ENCODE measurements at places on chromosomes 3 and 15.

DNA sequence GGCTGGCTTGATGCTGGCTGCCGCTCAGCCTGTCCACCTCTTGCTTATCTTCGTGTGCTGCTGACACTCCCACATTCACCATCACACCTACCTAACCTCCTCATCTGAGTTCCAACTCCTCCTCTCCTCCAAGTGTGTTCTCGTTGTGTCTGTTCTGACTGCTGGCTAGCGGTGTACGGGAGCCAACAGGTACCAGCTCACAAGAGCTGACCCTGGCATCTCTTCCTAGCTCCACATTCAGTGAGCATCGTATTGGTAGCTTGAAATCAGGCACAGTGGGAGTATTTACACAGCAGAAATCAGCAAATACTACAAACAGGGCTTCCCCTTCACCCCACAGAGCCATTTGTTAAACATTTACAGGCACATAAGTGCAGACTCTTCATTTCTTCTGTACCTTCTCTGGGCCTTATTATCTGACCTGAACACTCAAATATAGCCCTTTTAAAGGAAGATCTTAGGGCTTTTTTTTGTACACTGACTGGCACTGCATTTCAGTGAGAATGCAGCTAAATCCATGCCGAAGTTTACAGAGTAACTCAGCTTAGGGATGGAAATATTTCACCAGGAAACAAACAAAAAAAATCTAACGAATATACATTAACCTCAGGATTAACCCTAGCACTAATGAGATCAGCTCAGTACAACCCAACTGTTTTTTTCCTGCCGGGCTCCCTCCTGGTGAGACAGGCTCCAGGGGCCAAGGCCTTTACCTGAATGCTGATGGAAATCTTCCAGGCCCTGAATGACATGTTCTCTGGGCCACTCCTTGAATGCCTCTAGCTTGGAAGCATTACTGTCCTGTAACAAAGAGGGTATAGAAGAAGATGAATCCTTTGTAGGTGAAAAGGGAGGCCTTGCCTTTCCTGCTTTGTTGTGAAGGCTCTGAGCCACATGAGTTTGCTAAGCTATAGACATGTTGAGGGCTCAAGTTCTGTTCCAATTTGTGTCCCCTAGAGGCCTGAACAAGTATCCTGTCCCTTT, 150.5 kb upstream of the LPP start:
- no peak for DNase-seq

DNA sequence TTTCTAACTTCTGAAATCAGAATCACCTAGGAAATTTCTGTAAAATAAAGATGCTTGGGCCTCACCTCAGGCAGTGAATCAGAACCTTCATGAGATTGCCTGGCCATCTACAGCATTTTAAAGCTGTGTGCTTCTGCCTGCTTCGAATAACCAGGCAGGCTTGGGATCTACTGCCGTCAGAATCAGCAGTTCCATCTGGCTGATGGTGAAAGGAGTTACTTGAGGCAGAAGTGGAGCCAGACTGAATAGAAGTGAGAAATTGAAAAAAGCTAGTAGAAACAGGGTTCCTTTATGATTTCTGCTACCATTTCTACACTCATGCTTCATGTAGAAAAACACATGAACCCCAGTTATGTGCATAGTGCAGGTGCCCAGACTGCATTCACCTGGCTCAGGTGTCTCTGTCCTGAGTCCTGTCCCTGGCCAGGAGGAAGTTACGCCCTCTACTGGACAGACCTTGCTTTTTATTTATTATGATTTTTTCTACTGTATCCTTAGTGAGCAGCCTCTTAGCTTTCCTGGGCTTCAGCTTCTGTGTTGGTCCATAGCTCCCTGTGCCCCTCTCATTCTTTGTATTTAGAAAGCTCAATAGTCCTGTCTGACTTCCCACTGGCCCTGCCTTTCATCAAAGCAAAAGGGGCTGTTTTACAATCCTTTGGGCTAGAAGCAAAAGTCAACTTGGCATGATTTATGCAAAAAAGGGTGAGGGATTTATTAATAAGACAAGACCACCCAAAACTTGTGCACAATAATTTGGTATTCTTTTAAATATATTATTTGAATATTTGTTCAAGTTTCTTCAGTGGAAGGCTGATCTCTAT, 200.8 kb upstream of the GOLGA6L4 start:
- no peak for DNase-seq

DNA sequence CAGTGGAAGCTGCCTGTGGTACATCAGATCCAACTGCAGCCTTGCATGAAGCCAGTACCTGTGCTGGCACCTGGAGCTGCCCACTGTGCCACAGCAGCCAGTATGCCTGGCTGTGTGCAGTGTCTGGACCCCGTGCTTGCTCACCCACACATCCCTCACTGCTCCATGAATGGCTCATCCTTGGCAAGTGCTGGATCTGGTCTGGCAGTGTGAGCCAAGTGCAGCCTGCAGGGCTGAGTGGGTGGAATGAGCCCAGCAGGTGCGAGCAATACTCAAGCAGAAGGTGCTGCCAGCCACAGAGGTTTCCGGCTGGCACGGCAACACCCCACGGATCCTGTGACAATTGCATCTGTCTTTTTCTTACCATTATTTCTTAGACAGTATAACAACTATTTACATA, 488.2 kb upstream of the ROBO2 start:
- DNase-seq: no peak

- no peak for DNase-seq
Measured at GRCh38 chr3:185807445-185808068, 17.3 kb downstream of the IGF2BP2 start.

- DNase-seq: no peak
Measured at GRCh38 chr3:110902453-110903085, 169.0 kb upstream of the NECTIN3 start.
